HuH-7 (cell line): ENCODE measurements at places on chromosomes 3 and 15.
A peak's percentile ranks its signal among the peaks of the same experiment; 100 is the strongest.

GRCh38 chr3:66411474-66411873, 89.3 kb downstream of the LRIG1 start:
- no peak for DNase-seq

GRCh38 chr3:62178739-62179600, 194.4 kb downstream of the FEZF2 start:
- no peak for DNase-seq

DNA sequence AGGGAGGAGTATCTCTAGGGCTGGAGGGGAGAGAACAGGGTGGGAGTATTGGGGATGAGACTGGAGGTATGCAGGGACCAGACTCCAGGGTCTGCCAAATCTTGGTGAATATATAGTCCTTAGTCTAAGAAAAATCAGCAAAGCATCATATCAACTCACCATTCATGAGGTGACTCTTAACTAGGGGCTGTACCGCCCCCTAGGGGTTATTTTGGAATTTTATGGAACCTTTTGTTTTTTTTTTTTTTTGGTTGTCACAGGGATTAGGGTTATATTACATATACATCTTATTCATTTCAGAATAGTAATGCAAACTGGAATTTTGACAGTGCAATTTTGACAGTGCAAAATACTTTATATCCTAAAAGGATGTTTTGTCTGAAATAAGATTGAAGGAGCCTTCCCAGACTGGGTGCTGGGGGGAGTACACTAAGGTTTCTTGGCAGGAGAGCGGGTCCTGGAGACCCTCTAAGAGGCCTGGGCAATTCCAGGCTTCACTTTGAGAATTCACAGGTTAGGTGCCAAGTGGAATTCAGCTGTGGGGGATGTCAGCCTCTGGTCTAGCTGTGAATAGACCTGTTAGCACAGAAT, 7.5 kb downstream of the CMTM7 start:
- peak; percentile 83 for DNase-seq

- no peak for DNase-seq
Observed at GRCh38 chr3:168336276-168336675, 240.6 kb upstream of the GOLIM4 start.

GRCh38 chr15:70080347-70080746, 17.4 kb downstream of the TLE3 start:
- no peak for DNase-seq

GRCh38 chr3:17494117-17494809, 248.2 kb downstream of the TBC1D5 start:
- DNase-seq: no peak

DNA sequence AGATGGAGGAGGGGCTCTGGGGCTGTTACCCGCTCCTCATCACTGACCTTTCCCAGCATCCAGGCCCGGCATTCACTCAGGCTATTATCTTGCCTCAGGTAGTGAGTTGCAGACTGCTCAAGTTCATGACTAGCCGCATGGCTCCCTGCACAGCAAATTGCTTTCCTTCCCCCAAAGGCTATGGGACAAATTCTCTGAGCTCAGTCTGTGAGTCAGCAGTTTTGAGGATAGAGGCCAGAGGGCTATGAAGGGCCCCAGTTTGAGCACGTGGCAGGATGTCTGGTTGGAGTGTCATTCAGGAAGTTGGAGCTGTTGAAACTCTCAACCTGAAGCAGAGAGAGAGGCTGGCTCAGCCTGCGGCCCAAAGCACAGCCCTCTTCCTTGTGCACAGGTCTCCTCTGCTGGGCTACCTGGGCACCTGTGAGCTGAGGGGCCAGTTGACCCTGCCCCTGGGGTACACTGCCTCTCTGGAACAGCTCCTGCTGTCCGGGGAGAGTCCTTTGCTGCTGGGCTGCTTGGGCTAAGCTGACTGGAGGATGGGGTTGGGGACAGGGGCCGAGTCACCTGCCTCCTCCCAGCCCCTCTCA, 7.9 kb downstream of the FAH start:
- DNase-seq: no peak

DNA sequence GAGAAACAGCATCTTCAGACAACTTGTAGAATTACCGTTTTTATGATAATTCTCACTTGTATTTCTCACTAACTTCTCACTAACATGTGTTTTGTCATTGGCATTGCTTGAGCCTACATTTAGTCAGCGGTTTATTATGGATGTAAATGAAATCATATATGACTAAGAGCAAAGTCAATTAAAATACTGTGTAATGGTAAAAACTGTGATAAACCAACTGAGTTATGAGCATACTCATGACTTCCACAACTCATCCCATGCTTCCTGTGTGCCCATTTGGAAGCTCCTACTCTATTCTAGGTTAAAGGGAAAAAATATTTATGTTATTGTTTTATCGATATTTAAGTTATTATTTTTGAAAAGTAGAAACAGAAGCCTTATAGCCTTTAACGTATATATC, 12.8 kb downstream of the PXK start:
- no peak for DNase-seq

GRCh38 chr3:12884186-12884680, 42.9 kb upstream of the RPL32 start:
- no peak for DNase-seq

DNA sequence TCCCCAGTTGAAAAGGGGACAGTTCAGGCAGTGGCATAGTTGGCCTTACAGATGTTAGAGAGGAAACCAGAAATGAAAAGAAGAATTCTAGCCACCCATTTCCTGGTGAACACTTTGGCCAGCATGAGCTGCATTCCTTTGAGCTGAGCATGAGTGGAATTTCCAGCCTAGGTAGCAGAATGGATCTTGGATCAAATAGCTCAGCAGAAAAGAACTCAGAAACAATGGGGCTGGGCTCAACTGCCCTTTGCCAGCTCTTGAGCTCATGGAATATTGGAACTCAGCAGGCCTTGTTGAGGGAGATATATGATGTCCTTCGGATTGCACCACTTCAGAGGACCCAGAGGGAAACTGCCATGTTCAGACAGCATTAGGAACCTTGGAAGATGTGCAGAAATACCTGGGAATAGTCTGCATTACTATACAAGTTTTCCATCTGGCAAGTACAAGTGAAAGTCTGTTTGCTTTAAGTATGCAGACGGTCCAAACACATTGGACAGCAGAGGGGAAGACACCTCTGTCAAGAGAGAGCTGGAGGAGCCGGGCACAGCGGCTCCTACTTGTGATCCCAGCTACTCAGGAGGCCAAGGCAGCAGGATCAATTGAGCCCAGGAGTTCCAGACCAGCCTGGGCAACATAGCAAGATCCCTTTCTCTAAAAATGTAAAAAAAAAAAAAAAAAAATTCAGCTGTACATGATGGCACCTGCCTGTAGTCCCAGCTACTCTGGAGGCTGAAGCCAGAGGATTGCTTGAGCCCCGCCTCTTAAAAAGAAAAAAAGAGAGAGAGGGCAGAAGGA, 3.1 kb upstream of the CDV3 start:
- no peak for DNase-seq

GRCh38 chr3:188689101-188689574, 482.6 kb upstream of the TPRG1 start:
- DNase-seq: no peak

DNA sequence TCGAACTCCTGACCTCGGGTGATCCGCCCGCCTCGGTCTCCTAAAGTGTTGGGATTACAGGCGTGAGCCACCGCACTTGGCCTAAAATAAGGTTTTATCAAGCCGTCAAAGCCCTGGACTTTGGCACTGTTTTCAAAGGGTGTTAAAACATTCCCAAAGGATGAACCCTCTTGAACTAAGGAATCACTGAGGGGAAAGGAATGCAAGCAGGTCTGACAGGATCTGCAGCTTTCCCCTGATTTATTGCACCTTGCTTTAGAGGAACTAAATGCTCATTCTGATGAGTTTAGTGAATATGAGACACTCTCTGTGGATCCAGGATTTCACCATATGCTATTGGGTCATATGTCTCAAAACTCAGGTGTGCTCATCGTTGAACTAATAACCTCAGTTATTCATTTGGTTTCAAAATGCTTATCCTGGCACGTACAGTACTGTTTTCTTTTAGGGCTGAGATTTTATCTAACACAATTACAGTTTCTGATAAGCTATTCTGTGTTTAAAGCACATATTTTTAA, 63.0 kb upstream of the TSC22D2 start:
- DNase-seq: peak; percentile 28

DNA sequence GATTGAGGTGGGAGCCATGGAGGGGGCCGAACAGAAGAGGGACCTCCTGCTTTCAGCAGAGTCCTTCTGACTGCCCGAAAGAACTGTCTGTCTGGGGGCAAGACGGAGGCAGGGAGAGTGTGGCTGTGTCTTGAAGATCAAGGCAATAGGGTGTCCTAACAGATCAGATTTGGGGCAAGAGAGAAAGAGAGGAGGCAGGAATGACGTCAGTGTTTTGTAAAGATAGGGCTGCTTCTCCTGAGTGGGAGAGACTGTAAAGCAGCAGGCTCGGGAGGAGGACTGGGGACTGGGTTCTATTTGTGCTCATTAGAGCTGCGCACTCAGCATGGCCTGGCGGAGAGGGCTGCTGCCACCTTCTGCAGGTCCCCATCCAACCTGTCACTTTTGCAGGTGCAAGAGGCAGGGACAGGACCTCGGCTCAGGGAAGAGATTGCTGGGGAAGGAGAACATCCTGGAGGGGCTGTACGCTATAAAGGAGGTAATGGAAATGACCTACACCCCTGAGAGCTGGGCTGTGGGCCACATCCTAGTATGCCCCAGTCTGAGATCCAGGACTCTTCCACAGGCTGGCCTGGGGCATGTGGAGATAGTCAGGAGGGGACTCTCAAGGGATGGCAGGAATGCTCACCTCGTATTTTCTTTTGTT, 29.0 kb upstream of the FGD5 start:
- DNase-seq: no peak

DNA sequence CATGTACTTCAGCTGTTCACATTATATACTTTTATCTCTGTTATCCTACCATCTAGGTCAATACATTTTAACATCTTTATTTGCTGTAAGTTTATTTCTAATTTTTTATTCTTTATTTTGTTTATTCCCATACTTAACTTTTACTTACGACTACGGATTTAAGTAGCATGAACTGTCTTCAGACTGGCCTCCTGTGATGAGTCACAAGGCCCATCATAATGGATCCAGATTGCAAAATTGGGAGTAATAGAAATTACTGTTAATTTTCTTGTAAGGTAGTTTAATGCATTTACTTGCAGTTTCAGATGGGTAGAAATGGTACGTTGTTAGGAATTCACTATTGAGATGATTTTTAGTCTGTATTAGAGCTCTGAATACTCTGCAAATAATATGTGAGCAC, 45.9 kb downstream of the PPARG start:
- no peak for DNase-seq

GRCh38 chr3:159792070-159792469, 196.6 kb upstream of the IL12A start:
- DNase-seq: no peak

DNA sequence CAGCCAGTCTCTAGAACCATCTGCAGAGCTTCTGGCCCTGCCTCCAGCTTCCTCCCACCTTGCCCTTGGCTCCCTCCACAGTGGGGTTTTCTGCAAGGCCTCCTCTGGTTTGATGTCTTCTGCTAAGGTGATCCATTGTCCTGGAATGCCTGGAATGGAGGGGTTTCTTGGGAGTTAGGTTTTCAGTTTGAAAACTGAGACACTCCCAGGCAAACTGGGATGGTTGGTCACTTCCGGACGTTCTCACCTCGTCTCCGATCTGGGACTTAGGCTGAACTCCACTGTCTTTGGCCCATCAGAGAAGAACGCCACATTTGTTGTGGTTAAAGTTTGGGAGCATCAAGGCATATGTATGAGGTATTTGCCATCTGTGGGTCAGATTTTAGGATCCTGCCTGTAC, 77.4 kb upstream of the KLHL25 start:
- DNase-seq: no peak

GRCh38 chr3:156825795-156826143, 384 bp upstream of the LEKR1 start:
- no peak for DNase-seq

DNA sequence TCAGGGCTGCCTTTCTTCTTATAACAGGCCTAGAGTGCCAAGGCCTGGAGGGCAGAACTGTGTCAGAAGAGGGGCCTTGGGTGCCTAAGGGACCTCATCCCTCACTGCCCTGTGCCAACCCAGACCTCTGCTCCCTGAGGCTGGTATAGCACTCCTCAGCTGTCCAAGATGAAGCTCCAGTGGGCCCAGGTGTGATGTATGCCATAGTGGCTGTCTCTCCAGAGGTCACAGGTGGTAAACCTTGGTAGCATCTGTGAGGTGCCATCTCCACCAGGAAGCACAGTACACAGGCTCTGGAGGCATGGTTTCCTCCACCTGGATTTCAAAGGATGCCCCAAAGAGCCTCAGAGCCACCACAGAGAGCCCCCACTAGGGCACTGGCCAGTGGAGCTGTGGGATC, 12.3 kb upstream of the KLHL40 start:
- DNase-seq: no peak

DNA sequence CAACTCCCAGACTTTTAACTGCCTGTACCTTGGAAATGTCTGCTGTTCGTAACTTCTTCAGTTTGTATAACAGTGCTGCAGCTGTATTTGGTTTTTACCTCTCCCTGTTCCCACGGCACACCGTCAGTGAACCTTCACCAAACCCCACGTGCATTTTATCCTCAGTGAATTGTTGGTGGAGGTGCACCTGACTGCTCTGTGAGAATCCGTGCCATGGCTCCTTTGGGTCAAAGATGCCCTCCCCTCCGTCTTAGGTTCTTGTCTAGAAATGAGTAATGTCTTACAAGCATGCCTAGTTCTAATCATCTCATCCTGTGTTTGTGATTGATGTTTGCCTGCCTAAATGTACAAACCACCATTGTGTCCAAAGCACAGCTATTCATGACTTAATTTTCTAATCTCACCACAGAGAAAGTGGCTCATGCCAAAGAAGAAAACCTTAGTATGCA, 28.2 kb downstream of the TPM1 start:
- no peak for DNase-seq

DNA sequence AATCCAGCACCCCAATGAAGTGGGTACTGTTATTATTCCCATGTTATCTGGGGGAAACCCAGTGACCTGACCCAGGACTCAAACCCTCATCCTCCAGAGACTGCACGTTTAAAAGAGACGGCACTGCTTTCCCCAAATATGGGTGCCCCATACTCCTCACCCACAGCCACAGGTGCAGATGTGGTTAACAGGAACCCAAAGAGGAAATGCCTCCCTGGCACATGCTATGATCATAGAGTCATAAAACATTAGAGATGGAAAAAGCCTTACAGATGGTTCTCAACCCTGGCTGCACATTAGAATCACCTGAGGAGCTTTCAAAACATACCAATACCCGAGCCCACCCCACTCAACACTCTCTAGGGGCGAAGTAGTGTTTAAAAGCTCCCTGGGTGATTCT, 111.5 kb downstream of the SEMA5B start:
- DNase-seq: no peak

- DNase-seq: no peak
Observed at GRCh38 chr3:53180305-53181023, 19.5 kb downstream of the PRKCD start.

- DNase-seq: no peak
Observed at GRCh38 chr3:160616716-160617115, 51.3 kb upstream of the KPNA4 start.
